ENCODE measurements at places on chromosomes 7 and 10.

DNA sequence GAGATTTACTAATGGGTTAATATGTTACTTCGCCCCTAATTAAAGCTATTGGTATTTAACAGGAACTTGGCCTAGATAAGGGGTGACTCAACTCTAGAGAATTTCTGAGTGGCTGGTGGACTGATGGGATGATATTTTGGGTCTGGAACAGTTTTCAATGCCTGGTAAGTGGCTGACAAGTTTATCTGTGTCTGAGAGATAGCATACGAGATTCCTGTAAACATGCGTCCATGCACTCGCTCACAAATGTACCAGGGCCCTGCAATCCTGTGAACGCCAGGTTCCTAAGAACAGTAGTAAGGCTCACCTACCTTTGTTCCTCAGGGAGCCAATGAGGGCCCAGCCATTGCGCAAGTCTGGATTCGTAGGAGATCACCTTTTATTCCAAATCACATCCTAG is 683.8 kb upstream of the ANKRD30A start:
- no peak for DNase-seq

DNA sequence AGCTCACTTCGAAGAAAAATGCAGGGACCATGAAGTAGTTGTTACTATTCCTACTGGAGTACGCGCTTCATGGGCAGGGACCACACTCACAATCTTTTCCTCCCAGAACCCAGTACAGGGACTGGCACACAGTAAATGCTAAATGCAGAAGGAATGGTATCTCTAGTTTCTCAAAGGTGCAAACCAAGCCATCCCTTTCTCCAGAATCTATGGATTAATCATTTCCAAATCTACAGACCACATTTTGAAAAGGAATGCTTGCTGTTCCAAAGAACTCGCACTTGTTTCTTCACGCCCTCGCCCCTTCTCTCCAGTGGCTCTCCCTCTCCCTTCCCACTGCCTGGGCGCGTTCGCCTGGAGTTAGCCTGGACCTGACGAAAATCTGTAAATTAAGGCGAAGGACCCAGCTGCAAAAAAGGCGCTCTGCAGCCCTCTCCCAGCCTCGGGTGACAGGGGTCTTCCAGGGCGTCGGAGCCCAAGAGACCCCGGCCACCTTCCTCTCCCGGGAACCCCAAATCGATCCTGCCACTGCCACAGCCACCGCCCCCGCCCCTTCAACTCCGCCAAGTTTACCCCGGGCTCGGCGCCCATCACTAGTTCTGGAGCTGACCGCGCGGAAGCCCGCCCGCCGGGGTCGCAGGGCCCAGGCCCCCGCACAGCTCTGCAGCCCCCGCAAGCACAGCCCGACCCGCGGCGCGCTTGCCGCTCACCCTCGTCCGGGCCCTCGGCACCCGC is 527 bp downstream of the PDIA4 start:
- peak; percentile 16 for DNase-seq

DNA sequence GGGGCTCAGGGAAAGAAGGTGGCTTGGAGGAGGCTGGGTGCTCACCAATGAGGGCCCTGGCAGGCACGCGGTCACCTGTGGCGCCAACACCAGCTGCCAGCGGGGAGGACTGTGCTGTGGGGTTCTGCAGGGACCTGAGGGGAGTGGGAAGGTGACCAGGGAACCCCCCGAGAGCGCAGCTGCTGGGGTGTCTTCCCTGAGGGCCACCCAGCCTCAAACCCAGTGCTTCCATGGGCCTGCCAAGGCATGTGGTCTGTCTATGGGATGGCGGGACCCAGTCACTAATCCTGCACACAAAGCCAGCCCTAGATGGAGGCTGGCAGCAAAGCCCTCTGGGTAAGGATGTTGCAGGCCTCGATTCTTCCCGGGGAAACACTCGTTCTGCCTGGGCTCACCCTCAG is 117.1 kb downstream of the EBF3 start:
- DNase-seq = no peak

GRCh38 chr10:68327889-68328786 is 3.7 kb upstream of the HNRNPH3 start:
- peak; percentile 91 for DNase-seq

DNA sequence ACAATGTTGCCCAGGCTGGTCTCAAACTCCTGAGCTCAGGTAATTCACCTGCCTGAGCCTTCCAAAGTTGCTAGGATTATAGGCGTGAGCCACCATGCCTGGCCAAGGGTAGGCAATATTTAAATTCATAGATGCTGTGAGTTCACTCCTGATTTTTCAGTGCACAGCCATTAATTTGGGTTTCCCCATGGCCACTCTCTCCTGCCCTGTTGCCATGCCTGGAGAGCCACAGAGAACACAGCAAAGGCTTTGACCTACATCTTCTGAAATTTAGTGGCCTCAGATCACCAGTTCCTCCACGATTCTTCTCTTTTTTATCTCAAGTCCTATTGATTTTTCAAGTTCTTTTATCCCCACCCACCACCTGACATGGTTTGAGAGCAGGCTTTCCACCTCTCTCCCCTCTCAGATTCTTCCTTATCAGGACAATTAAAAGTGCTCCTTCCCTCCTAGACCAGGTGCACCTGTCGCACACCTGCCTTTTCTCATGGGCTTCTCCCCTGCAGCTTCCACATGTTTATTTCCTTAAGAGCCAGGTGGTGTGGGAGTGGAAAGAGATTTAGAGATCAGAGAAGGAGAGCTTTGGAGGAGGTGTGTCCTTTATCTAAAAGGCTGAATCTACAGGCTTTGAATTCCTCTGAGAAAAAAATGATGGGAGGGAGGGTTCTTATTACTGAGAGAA is 123.8 kb downstream of the ADRA2A start:
- no peak for DNase-seq

- no peak for DNase-seq
Measured at GRCh38 chr7:117951285-117951684, 78.0 kb upstream of the CTTNBP2 start.

DNA sequence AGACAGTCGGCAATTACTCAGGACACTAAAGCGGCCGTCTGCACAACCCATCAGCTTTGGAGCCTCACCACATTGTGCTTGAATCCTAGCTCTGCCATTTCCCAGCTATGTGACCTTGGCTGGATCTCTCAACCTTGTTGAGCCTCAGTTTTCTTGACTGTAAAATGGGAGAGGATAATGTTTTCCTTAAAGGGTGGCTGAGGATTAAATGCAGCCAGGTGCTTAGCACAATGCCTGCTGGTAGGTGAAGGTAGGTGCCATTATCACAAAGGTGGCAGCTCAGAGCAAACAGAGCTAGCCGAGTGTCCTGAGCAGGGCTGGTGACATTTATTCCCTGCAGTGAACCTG is 508.5 kb upstream of the ZMIZ1 start:
- no peak for DNase-seq

GRCh38 chr7:66267249-66267648 is 62.1 kb downstream of the TPST1 start:
- peak; percentile 72 for DNase-seq

DNA sequence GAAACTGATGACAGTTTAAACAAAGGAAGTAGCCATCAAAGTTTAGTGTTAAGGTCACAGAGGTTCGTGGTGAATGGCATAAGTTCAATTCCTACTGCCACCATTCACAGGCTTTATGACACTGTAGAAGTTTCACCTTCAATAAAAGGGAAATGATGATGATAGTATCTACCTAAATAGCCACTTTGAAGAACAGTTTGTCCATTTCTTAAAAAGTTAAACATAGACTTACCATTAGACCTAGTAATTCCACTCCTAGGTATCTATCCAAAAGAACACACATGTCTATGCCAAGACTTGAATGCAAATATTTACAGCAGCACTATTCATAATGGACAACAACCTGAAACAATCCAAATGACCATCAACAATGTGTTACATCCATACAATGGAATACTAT is 18.9 kb upstream of the GSTK1 start:
- DNase-seq = no peak

- DNase-seq = no peak
Measured at GRCh38 chr10:22942437-22942836, 14.6 kb downstream of the ARMC3 start.

DNA sequence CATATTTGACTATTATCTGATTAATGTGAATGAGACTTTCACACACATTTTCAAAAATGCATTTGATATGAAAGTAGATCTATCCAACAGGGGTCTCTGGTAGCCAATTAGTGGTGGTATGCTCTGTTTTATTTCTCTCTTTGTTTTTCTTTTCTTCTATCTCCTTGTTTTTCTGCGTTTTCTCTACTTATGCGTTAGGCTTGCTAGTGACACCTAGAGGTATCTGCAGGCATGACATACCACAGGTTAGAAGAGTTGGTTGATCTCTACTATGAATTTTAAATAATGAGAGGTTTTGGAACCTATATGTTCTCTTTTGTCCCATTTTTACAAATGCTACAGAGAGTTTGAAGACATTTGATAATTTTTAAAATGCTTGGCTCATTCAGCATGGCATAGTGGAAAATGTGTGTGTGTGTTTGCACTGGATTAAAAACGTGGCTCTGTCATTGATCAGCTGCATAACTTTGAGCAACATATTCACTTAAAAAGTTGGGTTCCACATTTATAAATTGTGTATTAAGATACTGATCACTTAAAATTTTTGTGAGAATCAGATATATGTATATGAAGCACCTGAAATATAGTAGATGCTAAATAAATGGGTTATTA is 28.1 kb upstream of the PLXDC2 start:
- peak; percentile 67 for DNase-seq

DNA sequence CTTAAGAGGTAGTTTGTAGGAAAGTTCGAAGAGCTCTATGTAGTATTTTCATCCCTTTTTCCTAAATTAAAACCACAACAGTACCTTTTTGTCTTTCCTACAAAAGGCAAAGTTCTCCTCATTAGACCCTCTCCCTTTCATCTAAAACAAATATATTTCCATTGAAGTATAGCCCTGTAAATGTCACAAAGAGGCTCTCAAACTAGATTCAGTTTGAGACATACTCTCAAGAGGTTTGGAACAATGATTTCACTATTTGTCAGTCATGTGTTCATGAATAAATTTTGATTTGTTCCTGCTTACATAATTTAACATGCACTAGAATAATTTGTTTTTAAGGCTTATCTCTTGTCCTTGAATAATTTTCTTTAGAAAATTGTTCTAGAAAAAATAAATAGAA is 12.2 kb downstream of the TAS2R16 start:
- no peak for DNase-seq

- DNase-seq = no peak
Measured at GRCh38 chr7:36045326-36045725, 107.7 kb upstream of the EEPD1 start.

GRCh38 chr7:18276380-18276779 is 219.2 kb upstream of the HDAC9 start:
- DNase-seq = no peak

GRCh38 chr7:48312151-48312550 is 140.9 kb downstream of the ABCA13 start:
- no peak for DNase-seq

DNA sequence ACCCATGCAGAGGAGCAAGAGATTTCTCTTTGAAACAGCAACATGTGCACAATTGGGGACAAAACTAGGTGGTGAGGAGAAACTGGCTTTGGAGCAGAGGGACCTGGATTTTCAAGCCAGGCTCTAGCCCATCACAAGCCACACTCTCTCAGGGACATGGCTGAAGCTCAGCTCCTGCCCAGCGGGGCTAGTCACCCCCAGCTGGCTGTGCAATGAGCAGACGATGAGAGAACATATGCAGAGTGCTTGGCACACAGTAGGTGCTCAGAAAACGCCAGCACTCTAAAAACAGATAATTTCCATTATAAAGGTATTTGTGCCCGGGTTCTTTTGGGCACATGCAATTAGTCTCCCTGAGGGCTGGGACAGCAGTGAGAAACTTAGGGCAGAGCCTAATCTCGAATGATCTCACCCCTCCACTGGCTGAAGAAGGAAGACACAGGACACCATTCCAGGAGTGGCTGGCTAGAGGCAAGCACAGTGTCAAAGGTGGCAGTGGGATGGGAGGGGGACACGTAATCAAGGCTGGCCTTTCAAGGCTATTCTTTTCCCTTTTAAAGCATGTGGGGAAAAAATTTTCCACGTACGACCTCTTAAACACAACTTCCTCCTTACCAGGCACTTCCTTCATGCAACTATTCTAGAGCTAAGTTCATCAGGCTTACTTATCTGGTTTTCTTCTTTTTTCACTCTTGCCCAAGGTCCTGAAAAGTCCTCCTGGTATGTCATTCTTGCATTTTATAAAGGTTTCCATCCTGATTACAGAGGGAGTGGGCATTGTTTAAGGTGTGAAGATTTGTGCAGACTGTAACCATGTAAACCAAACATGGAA is 15.1 kb downstream of the FAM53B start:
- DNase-seq = peak; percentile 82

DNA sequence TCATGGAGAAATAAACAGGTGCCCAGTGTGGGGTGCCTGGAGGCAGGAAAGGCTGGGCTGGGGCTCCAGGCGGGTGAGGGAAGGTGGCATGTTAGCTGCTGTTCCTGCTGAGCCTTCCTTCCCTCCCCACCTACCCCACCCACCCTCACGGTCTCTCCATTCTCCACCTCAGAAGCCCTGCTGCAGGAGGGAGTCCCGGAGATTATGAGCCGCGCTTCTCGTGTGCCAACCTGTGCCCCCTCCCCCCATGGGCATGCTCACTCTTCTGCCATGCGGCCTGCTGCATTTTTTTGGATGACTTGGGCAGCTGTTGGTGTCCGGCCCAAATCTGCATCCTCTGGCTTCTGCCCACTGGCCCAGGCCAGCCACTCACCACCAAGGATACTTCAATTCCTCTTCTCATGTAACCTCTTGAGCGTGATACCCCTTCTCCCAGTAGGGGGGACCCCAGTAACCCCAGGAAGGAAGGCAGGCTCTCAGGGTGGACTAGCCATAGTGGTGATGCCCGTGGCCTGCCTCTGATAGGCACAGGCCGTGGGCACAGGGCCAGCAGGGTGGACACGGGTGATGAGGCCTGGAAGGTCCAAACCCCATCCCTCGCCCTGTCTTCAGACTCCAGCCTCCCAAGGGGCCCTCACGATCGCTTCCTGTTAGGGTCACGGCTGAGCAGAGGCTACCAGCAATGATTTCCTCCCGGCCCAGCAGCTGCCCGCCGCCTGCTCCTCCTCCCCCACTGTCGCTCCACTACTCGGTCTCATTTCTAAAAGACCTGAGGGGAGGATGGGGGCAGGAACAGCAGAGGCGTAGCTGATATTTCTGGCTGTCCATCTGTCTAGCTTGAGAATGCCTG is 27.8 kb downstream of the UNC5B start:
- DNase-seq = no peak

DNA sequence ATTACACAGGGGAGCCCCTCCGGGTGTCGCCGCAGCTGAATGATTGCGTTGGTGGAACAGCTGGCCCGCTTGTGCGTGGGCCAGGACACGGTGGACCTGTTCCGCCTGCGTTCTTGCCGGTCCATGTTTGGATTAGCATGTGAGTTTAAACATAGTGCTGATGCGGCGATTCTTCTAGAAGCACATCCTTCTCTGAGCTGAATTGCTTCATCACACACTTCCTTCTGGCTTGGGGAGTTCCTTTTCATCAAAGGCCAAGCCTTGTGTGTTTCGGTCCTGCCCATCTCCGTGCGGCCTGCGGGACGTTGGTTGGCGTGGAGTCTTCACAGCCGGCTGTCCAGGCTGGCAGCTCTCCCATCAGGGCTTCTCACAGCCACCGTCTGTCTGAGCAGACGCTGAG is 45.5 kb upstream of the SLC29A4 start:
- DNase-seq = peak; percentile 88
